ENCODE measurements at places on chromosomes 5 and 9.

GRCh38 chr9:126150411-126151030 is 176.1 kb upstream of the MVB12B start:
- no peak for DNase-seq

GRCh38 chr5:27266184-27266583 is 227.8 kb upstream of the CDH9 start:
- no peak for DNase-seq

- no peak for DNase-seq
These were observed 30.7 kb downstream of the OR2V1 start for GRCh38 chr5:181100121-181100875.

GRCh38 chr5:151474799-151475198 is 27.4 kb downstream of the SLC36A1 start:
- no peak for DNase-seq

- DNase-seq = no peak
These were observed 67.2 kb upstream of the CCDC152 start for GRCh38 chr5:42689391-42689790.
